ENCODE measurements at places on chromosomes 12 and 14.

DNA sequence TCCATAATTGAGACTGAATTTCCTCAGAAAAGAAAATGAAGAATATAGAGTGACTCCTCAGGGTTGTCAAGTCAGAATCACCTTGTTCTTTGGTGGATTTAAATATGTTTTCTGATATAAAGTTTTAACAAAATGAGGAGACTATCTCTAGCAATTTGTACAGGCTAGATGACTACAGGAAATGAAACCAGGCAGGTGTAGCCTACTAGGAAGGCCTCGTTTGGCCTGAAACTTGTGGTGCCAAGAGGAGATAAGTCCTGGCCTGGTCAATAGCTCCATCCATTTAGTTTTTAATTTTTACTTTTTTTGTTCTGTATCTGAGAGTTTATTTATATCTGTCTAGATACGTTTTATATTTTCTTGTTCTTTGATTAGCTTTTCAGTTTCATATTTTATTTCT lies 41.5 kb downstream of the SNAPC1 start:
- no peak for DNase-seq

- no peak for DNase-seq
Measured at GRCh38 chr14:75141967-75142366, 15.1 kb upstream of the NEK9 start.

DNA sequence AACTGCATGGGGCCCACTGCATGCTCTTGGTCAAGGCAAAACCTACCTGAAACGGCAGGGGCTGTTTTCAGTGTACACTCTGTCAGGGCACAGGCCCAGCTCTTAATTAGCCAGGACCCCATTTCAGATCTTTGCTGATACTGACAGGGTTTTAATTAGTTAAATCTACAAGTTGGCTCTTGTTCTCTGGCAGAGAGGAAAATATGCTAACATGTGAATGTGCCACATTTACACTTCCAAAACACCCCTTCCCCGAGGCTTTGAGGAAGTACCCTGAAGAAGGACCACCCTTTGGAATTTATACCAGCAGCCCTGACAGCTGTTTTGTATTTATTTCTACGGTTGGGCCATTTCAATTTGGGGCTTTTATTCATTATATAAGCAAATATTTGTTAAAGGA lies 66.3 kb downstream of the OTX2 start:
- no peak for DNase-seq

- no peak for DNase-seq
Measured at GRCh38 chr14:76329154-76329928, 46.6 kb upstream of the ESRRB start.

GRCh38 chr12:131466932-131467331 lies 244.0 kb upstream of the SFSWAP start:
- DNase-seq = no peak

GRCh38 chr12:54082397-54082892 lies 28.8 kb downstream of the HOXC4 start:
- DNase-seq = no peak

- no peak for DNase-seq
Measured at GRCh38 chr14:61132336-61132735, 148.8 kb downstream of the TMEM30B start.

DNA sequence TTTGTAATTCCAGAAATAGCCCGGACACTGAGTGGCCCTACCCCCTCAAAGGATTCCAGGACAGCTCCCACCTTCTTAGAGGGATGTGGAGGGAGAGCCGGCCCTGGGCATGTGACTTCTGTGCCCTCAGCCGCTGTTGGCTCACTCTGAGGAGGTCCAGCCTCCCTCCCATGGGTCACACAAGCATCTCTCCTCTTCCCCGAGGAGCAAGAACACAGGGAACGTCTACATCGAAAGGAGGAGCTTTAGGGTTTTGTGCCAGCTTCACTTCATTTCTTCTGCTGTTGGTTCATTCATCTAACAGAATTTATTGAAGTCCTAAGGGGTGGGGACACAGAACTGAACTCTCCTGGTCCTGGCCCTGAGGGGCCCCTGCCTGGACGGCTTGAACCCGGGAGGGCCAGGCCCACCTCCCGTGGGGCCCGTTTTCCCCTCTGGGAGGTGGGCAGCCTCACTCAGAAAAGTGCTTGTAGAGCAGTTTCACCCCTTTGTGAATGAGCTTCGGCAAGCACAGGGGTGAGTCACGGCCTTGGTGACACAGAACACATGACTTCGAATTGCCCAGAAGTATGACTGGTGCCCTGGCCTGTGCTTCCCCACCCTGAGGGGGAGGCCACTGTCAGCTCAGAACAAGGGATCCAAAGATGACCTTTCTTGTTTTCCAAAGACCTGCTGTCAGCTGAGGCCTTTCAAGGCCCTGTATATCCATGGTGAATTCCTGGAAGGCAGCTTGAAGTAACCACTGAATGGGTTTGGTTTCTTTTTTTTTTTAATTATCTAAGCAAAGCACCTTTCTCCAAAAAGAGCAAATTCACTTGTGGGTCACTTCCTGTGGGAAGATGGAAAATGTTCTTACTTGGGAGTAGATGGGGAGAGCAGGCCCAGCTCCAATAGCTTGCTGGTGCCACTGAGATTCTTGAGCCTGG lies 39.2 kb downstream of the NFKBIA start:
- DNase-seq = peak; percentile 95
